ENCODE measurements at places on chromosomes 1 and 21.
A peak's percentile ranks its signal among the peaks of the same experiment; 100 is the strongest.

DNA sequence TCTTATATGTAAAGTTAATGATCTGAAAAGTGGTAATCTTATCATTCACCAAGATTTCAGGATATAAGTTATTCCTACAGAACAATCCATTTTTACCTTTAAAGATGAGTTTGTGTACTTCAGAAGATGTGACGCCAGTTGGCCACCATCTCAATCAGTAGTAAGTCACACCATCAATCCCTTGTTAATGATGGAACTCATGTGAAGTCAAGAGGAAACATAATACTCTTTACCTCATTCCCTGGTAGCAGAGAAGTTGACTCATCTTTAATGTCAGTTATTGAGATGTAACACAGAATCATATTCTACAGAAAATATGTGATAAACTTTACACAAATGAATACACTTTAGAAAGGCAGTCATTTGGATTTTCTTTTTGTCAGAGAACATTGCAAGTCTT is 38.2 kb downstream of the MRPL39 start:
- DNase-seq = no peak

DNA sequence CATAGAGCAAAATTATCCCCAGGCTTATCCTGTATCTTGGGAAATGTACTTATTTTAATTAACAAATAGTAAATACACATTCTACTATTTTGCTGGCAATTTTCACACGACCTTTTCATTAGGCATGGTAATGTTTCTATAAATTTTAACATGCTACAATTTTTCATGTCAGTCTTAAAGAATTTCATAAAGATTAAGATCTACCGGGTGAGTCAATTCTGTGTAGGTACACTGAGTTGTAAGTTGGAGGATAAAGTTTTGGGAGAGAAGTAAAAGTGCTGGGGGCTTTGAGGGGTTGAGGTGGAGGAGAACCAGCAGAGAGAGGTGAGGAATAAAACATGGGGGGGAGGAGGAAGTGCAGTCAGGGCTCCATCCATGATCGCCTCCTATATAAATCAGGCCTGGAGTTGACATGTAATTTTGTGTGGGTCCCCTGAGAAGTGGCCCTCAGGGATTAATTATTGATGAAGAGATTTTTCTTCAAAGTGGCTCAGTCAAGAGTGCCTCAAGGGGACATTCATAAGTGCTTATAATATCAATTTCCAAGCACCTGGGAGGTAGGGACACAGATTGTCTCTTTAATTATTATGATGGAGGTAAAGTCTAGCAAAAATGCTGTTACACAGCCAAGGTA is 7.2 kb downstream of the DPYD start:
- DNase-seq = no peak

DNA sequence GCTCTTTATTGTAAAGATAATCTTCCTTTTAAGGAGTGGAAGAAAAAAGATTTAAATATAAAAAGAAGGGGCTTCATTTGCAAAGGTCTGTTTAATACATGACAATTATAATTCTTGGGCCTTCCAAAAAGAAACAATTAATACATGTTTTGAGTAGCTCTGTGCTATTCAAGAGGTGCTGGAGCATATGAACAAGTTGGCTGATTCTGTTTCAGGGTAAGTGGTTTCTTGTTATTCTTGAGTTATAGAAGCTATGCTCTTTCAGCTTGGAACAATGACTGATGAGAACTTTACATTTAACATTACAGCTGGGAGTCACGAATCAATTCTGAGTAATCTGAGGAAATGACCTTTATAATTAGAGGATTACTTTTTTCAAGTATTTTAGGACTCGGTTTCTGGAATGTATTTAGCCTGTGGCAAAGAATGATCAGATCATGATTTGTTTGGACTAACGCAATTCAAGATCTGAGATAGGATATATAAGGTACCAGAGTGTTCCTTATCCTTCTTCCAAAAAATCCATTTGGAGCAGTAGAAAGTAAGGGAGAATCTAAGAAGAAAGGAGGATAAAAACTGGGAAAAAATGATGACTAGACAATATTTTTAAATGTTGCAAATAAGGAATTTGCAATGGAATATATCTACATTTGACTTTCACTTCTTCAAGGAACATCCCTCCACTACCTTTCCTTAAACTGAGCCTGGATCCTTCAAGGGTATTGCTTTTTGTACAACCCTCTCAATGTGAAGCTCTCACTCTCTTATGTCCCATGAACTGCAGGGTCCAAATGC is 77.1 kb upstream of the KCTD3 start:
- no peak for DNase-seq

- DNase-seq = no peak
Observed at GRCh38 chr1:39623053-39623452, 16.4 kb downstream of the HEYL start.

DNA sequence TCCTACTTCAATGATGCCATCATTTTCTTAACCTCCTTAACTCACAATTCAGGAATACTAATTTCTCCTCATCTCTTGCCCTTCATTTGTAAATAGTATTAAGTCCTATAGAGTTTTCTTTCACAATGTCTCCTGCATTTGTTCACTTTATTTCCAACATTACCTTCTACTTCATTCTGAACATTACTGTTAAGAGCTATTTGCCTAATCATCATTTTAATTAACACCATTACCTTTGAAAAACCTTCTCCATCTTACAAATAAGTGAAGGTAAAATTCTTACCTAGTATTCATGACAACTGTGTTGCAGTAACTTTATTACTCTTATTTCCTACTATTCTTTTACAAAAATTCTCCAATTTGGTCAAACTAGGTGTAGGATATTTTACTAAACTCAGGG is 137.7 kb downstream of the COQ8A start:
- no peak for DNase-seq

GRCh38 chr1:165898837-165899236 is 71.4 kb downstream of the UCK2 start:
- DNase-seq = no peak

DNA sequence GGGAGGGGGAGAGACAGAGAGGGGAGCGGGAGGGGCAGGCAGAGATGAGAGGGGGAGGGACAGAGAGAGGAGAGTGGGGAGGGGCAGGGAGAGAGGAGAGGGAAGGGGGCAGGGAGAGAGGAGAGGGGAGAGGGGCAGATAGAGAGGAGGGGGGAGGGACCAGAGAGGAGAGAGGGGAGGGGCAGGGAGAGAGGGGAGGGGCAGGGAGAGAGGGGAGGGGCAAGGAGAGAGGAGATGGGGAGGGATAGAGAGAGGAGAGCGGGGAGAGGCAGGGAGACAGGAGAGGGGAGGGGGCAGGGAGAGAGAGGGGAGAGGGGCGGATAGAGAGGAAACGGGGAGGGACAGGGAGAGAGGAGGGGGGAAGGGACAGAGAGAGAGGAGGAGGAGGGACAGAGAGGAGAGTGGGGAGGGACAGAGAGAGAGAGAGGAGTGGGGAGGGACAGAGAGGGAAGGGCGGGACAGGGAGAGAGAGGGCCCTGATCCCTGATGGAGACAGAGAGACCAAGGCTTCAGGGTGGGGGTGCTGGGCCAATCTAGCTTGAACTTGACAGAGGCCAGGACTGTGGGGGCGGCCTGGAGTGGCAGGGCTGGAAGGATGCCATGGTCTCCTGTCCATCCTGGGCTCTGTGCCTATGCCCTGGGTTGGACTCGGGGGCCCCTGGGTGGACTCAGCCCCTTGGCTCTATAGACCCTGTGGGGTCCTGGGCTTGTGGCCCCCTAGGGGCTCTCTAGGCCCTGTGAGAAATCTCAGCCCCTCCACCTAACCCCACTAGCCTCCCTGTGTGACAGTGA is 43.6 kb downstream of the DMRTB1 start:
- no peak for DNase-seq

GRCh38 chr21:41926807-41927171 is 27.0 kb downstream of the C2CD2 start:
- no peak for DNase-seq

DNA sequence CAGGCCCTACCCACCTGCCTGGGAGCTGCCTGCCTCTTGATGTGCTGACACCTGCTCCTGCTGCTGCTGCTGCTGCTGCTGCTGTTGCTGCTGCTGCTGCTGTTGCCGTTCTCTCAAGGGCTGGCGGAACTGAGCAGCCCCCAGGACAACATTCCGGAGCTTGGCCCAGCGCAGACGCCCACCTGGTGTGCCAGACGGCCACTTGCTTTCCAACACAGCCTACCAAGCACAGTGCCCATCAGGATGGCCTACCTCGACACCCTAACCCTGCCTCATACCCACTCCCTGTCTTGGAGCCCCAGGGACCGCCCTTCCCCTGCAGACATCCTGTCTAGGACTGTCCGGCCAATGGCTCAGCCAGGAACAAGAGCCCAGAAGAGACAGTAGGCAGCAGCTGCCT is 11.8 kb downstream of the DENND4B start:
- DNase-seq = no peak

GRCh38 chr1:157490467-157491165 is 61.7 kb downstream of the FCRL5 start:
- DNase-seq = no peak

GRCh38 chr21:42760361-42760950 is 107.0 kb downstream of the PDE9A start:
- DNase-seq = no peak

DNA sequence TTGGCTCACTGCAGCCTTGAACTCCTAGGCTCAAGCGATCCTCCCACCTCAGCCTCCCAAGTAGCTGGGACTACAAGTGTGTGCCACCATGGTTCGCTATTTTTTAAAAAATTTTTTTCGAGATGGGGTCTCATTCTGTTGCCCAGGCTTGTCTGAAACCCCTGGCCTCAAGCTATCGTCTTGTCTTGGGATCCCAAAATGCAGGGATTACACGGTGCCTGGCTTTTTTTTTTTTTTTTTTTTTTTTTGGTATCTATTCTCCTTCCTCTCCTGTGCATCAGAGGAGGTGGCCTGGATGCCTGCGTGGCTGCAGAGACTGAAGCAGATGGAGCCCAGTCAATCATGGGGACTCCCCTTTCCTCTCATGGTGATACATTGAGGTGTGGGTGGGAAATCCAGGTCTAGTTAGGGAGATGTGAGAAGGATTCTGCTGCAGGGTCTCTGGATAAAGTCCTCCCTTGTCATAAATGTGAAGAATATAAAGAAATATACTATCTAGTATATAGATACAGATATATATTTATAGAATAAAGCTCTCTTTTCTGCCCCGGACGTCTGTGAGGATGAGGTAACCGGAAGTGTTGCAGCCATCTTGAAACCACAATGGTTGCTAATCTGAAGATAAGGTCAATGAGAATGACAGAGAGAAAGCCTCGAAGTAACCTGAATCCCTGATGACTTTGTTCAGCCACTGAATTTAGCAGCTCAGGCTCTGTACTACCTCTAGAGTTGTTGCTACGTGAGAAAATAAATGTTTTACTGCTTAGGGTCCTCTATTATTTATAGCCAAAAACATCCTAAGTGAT is 19.5 kb upstream of the RGSL1 start:
- DNase-seq = no peak

- no peak for DNase-seq
Observed at GRCh38 chr1:234980291-234980644, 148.4 kb downstream of the TOMM20 start.

- no peak for DNase-seq
Observed at GRCh38 chr1:39788426-39788757, 273 bp downstream of the BMP8B start.

- DNase-seq = no peak
Observed at GRCh38 chr1:110196917-110197765, 13.0 kb upstream of the KCNC4 start.

DNA sequence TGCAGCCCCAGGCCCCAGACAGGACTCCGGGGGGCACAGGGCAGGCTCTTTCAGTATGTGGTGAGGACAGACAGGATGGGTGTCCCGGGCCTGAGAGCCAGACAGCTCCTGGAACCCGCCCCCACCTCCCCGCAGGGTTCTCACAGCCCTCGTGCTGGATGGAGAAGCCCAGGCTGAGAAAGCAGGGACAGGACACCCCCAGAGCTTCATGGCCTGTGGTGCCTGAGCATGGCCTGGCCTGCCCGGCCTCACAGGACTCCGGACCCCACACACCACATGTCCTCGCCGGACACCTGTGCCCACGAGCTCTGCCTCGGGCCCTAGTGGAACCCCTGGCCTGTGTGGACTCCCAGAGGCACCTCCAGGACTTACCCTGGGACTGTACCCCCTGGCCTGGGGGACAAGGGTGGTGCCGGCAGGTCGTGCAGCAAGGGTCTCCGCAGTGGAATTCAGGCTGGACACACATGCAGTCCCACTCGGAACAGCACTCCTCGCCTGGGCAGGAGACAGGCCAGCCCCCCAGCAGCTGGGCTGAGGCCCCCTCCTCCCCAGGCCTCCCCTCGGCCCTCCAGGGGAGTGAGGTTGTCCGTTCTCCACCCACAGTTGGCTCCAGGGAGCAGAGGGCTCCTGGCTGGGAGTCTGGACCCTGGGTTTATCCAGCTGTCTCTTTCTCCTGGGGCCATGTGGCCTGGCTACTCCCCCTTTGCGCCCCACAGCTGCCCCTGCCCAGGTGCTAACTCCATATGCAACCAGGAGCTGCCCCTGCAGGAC is 1.2 kb downstream of the TNFRSF18 start:
- no peak for DNase-seq

DNA sequence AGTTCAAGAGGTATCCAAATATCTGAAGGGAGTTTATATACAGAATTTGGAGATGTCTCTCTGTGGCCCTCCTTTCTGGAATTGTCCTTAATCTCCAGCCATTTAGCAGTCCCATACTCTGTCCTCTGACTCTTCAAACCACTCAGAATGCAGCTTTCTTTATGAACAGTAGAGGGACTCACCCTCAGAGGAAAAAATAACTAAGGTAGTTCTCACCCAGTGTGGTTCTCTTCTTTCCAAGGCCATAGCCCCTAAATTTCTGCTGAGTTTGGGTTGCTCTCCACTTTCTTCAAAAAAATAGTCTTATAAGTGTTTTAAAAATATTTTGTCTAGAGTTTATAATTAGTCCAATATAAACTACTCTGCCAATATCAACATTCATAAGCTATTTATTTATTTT is 369.7 kb downstream of the MATN1 start:
- DNase-seq = no peak

DNA sequence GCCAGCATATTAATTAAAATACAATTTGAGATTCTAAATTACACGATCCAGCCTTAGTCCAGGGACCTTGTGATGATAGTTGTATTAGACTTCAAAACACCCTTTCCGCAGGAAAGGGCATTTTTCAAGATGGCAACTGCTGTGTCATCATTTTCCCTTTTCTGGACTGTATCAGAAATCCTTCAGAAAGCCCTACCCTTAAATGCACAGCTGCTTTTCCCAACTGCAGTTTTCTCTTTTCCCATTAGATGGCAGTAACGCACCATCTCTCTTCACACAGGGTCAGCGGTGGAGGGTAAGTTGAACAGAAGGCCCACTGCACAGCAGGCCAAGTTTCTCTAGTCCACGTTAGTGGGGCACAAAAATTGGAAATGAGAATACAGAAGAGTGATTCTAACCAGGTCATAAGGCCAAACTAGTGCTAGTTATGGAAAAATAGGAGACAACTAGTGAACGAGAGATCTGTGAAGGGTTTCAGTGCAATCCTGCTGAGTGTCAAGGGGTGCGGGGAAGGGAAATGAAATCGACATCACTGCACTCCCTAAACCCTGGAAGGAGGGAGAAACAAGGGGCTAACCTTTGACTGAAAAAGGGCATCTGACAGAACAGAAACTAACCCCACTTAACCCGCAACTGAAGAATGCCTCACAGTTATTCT is 22.1 kb upstream of the TDRD10 start:
- peak; percentile 70 for DNase-seq

GRCh38 chr1:16398371-16398953 is 31.4 kb downstream of the SZRD1 start:
- no peak for DNase-seq

All from right renal cortex interstitium (tissue), 3 donors.